AG09309 (cell line): ENCODE measurements at places on chromosomes 4 and X.

DNA sequence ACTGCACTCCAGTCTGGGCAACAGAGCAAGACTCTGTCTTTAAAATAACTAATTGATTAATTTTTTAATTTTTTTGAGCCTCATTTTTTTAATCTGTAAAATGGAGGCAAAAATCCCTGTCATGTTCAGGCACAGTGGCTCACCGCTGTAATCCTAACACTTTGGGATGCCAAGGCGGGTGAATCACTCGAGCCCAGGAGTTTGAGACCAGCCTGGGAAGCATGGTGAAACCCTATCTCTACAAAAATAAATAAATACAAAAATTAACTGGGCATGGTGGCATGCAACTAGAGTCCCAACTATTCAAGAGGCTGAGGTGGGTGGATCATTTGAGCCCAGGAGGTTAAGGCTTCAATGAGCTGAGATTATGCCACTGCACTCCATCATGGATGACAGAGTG lies 15.4 kb downstream of the AMTN start:
- DNase-seq, result no peak

DNA sequence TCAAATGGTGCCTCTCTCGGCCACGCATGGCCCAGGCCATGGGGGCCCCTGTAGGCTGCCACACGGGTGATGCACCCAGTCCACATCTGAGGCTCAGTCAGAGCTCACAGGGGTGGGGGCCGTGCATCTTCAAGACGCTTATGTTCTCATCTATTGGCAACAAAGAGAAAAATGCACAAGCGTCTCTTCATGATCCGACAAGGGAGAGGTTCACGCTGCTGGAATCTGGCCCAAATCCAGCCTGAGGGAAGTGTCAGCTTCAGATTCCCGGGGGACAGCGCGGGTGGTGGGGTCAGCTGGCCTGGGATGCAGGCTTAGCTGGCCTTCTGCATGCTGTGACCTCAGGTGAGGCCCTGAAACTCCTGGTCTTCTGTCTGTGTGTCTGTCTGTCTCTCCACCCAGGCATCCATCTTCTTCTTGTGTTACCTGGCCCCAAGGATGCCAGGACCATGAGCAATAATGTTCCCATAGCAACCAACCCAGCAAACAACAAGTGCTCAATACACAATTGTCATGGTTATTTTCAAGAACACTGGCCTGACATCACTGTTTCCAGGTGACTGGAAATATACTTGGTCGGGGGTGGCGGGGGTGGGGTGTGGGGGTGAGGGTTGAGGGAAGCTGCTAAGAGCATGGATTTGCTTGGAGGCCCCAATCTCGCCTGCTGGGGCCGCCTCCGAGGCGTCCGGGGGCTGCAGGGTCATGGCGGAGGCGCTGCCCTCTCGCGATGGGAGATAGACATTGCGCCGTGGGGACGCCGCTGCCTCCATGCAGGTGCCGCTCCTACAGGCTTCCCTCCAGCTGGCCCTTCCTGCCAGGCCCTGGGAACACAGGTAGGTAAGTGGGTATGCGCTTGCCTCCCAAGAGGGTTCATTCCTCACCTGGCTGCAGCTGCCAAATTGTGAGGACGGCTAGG lies 48.3 kb downstream of the ABLIM2 start:
- no peak for DNase-seq

GRCh38 chr4:73541251-73541650 lies 59.7 kb downstream of the AFM start:
- no peak for DNase-seq

DNA sequence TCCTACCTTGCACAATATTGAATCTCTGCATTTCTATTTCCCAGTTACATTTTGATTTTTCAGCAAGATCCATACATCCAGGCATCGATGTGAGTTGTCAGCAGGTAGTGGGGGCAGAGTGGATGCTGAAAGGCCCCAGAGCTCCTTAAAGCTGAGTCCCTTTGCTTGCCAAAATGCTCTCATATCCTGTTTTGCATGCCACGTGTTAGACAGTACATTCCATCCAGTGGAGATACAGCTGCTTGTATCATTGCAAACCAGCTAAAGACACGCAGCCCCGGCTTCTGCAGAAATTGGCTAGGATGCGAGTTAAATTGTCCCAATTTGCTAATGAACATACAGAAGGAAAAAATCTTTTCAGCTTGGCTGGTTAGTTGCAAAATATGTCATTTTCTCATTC lies 179.6 kb upstream of the MXRA5 start:
- no peak for DNase-seq

DNA sequence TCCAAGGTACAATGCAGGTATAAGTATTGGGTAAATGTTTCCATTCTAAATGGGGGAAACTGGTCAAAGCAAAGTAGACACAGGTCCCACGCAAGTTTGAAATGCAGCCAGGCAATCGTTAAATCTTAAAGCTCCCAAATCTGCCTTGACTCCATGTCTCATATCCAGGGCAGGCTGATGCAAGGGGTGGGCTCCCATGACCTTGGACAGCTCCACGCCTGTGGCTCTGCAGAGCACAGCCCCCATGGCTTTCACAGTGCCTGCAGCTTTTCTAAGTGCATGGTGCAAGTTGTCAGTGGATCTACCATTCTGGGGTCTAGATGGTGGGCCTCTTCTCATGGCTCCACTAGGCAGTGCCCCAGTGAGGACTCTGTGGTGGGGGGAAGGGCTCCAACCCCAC lies 436.4 kb downstream of the DMD start:
- DNase-seq, result no peak

GRCh38 chrX:131216828-131217227 lies 72.3 kb downstream of the IGSF1 start:
- DNase-seq, result no peak

DNA sequence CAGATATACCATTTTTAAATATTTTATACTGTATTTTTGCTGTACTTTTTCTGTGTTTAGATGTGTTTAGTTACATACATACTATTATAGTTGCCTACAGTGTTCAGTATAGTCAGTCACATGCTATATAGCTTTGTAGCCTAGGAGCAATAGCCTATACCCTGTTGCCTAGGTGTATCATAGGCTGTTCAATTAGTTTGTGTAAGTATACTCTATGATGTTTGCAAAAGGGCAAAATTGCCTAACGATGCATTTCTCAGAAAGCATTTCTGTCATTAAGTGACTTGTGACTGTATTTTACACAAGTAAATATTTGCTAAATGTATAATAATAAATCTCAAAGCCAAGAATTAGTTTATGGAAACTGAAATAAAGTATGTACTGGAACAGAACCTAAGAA lies 9.5 kb downstream of the ETFDH start:
- DNase-seq, result no peak

- no peak for DNase-seq
These were observed 25.0 kb downstream of the COQ2 start for GRCh38 chr4:83259586-83259985.

DNA sequence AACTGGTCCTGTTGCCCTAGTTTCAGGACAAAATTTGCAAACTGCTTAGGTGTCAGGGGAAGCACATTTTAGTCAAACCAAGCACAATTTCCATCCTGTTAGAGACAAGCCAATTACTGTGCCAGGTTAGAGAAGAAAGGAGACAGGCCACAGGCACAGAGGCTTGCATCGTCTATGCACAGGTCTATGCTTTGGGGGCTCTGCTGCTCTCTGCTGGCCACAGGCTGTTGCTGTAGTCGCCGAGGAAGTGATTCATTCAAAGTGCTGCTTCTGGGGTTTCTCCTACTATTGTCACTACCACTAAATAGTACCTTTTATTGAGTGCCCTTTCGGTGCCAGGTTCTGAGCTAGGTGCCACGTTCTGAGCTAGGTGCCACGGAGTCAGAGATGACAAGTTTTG lies 45.5 kb downstream of the VGLL1 start:
- no peak for DNase-seq
